Right hindlimb (tissue), 1 donor: ENCODE measurements at places on chromosomes 3 and 15.

DNA sequence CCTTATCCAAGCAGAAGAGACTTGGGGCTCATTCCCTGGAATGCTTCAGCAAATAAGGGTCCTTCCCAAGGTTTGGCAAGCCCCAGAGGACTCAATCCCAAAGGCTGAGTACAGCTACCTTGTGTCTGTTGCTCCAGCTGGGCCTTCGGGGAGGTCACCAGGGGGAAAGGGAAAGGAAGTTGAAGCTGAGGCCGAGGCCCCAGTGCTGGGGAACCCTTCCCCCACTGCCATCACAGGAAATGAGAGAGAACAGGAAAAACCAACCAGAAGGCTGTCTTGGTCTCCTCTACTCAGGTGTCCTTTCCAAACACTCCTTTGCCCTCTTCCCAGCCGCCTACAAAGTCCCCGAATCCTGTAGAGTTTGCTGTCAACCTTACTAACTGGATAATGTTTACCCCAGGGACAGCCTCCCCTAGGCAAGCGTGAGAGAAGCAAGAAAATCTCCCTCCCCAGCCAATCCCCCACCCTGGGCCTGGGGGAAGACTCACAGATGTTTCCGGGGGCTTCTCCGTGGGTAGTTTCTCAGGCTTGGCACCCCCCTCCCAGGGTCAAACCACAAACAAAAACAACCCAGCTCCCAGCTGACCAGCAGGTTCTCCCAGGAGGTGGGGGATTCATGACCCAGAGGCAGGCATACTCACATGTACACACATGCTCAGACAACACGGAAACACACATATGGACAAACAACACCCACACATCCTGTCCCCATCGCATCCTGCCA lies 5.5 kb downstream of the CSRNP1 start:
- DNase-seq = peak; percentile 60

DNA sequence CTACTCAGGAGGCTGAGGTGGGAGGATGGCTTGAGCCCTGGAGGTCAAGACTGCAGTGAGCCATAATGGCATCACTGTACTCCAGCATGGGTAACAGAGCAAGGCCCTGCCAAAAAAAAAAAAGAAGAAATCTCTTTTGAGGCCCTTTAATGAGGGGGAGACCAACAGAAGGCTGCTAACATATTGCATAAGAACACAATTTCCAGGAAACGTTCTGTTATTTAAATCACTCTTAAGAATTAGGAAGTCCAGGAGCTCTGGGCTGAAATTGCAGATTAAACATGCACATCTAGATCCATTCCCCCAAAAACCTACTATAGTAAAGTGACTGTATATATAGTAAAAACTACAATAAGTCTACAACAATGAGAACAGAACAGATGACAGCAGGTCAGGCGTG lies 16.1 kb upstream of the BLM start:
- no peak for DNase-seq

GRCh38 chr15:79919090-79919748 lies 22.4 kb upstream of the MTHFS start:
- DNase-seq = no peak

DNA sequence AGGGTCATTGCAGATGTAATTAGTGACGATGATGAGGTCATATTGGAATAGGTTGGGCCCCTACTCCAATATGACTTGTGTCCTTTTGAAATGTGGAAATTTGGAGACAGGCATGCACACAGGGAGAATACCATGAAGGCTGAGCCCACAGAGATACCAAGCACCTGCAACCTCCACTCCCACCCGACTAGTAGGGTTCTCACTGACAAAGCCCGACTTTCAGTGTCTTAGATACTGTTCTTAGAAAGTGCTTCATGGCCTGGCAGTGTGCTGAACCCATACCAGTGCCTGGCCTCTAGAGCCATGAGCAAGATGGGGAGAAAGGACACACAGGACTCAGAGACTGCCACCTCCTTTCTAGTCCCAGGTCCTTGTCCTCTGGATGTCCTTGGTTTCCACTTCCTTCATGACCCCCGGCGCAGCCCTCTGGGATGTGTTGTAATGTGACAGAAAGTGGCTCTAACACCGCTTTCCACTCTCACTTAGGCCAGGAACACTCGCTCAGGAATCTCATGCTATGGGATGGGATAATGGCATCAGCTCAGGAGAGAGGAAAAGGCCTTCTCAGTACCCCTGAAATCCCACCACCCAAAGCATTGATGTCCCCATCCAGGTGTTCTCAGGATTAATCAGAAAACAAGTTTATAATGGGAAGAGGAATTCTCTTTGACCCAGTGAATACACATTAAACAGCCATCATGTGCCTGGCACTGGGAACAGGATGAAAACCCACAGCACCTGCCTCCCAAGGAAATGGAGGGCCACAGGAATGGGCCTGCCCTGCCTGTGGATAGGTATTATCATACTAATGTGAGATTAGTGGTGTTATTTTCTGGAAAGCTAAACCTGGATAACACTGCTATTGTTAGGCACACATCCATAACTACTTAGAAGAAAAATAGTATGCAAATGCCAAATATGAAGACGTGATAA lies 59.9 kb downstream of the RPL39L start:
- DNase-seq = no peak

DNA sequence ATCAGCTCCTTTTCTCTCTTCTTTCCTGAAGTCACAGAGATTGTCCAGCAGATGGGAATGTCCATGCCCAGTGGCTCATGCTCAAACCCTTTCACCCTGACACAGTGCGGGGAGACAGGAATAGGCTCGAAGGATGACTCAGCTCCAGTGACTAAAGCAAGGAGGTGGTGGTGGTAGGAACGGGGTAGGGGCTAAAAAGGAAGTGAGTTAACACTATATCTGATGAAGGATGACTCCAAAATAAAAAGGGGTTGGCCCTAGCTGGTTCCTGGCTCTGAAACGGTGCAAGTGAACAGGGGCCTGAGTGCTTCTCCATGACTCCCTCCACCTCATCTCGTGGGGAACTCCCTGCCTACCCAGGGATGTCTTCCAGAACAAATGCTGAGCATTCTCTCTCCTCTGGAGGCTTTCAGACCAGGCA lies 167.4 kb upstream of the LPP start:
- no peak for DNase-seq

DNA sequence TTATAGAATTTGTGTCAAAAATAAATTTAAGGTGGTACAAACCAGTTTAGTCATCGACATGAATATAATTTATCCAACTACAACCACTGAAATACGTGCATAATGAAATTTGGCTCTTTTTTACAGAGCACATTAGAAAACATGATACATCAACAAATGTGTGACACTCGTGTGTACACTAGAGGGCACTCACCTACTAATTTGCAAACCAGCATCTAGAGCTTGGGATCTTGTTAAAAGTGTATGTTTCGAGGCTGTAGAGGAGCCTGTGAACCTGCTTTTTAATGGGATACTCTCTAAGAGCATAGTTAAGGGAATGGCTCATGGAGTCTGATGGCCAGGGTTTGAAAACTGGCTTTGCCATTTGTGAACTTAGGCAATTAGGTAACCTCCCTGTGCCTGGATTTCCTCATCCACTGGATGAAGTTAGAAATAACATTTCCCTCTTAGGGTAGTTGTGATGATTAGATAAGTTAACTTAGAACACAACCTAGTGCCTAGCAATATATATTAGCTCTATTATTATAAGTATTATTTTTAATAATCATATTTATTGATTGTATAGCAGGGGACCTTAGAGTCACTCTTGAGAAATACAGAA lies 8.8 kb upstream of the CPOX start:
- peak; percentile 31 for DNase-seq

DNA sequence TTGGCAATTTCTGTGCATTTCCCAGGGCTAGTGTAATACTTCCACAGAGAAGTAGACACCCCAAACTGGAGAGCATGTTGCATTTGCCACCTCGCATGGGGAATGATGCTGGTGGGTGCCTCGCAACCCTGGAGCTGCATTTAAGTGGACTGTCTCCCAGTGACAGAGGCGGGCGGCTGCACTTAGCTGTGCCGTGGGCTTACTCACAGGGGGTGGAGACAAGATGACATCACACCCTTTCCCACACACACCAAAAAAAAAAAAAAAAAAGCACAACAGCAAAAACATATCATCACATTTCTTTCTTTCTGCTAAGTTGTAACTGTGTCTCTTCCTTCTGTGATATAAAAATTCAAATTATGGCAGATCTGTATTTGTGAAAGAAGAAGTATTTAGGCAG lies at the start of gene ABI3BP:
Gene ABI3BP (minus strand): TSS at position 113 of the 400 bp plus-strand sequence. CDS start 37 bp downstream, at position 76.
- peak; percentile 90 for DNase-seq

GRCh38 chr15:94306700-94307650 lies 75.6 kb downstream of the MCTP2 start:
- no peak for DNase-seq

GRCh38 chr3:173342679-173343078 lies 54.9 kb upstream of the NLGN1 start:
- no peak for DNase-seq

- DNase-seq = no peak
Observed at GRCh38 chr3:110272525-110272924, 799.1 kb upstream of the NECTIN3 start.

DNA sequence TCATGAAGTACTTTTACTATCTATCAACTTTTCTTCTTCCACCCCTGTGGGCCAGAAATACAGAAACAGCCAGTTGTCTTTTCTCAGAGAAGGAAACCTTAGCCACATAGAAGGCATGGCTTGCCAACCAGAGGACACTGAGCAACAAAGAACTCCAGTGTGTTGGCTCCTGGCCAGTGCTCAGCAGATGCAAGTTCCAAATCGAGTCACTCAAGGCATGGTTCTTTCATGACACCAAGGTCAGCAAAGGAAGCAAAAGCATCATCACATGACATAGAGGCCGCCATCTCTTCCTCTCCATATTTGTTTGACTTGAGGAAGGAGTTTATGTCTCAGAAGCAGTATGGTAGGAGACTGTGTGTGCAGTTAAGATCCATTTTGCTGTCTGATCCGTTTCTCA lies 92.2 kb downstream of the MYLK start:
- peak; percentile 59 for DNase-seq

GRCh38 chr3:110178965-110179364 lies 841.6 kb upstream of the DPPA4 start:
- DNase-seq = no peak

- peak; percentile 34 for DNase-seq
Observed at GRCh38 chr15:61115241-61115640, 113.9 kb downstream of the RORA start.

DNA sequence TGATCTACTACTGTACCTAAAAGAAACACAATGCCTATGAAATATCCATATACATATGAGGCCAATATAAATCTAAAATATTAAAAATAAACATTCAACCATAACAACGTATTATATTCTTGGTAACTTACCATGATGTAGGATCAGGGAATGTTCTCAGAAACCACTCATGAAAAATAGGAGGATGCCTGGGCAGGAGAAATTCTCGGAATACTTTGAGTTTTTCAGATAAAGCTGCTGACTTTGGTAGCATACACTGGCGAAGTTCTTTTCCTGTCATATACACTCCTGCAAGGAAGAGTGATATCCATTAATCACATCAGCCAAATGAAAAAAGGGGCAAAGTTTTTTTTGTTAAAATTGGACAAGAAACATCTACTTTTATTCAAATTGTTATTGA lies 11.3 kb upstream of the XRN1 start:
- DNase-seq = no peak

DNA sequence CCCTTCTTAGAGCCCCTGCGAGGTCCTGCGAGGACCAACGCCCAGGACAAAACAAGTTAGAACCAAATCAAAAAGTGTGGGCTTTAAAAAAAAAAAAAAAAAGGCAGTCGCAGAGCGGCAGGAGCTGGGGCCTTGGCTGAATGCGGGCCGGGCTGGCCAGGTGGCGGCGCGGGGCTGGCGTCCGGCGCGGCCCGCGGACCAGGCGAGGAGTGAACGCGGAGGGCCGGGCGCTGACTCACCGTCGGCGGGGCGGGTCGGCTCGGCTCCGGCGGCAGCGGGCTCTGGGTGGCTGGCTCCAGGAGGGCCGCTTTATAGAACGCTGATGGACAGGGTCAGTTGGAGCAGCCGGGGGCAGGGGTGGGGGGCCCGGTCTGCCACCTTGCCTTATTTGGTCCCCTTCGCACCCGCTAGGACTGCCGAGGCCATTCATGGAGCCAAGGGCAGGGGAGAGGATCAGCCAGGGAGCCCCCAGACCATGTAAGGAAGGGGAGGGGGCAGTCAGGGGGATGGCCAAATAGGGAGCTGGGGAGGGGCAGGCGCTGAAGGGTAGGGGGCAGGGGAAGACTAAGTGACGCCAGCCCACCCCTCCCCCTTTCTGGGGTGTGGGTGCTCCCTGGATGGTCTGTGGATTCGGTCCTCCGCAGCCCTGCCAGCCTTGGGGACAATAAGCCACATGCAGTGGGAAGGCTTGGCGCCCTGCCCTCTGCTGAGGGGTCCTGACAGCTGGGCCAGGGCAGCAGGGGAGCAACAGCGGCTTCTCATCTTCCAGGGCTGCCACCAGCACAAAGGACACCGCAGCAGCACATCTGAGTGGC lies at the start of gene ACTC1:
Gene ACTC1 (minus strand): TSS at position 283 of the 815 bp plus-strand sequence. CDS start 741 bp downstream, outside the sequence.
- peak; percentile 84 for DNase-seq

- DNase-seq = no peak
Observed at GRCh38 chr3:3305084-3305483, 125.6 kb upstream of the CRBN start.

DNA sequence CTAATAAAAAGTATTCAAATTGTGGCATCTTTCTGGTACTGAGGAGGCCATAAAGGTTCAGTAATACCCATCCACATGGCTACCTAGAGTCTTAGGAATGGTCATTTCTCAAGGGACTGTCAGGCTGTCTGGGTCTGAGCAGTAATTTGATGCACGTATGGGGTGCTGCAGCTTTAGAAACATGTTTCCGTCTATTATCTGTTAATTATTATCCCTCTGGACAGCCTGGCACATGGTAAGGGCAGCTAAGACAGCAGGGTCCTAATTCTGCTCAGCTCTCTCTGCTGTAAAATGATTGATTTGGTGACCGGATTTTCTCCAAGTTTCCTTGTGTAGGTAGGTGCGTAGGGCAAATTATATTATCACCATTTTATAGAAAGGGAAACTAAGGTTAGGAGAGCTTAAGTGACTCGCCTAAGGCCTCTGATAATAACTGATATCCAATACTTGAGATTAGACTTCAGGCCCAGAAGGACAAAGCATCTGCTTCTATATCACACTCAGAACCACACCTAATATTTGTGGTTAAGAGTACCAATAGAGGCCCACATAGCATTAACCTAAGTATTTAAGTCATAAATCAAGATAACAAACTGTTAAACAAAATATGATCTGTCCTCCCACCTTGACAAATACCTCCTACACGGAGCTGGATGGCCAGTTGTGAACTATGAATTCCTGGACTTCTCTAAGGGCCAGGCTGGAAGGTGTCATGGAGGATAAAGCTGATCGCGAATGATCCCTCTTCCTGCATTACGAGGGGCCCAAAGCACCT lies 2.9 kb upstream of the RAP2B start:
- DNase-seq = no peak

DNA sequence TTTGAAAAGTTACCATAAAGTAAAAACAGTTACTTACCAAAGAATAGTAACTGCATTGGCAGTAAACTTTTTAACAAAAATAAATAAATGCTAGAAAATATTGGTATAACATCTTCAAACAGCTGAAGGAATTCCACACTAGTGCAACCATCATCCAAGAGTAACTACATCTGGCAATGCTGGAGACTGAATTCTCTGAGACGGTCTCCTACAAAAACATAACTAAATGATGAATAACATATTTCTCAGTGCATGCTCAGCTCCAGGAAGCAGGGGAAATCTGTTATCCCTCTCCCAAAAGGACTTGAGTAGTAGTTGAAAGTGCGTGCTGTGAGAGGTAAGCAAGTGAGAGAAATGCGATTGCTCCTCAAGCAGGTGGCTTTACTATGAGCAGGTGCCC lies 526.8 kb upstream of the CCDC54 start:
- no peak for DNase-seq
